Activated CD8-positive, alpha-beta memory T cell treated with anti-CD3 and anti-CD28 coated beads, Interleukin-2, amount 50 U/mL, for 4 hours (primary cell): ENCODE measurements at places on chromosomes 2 and 18.

DNA sequence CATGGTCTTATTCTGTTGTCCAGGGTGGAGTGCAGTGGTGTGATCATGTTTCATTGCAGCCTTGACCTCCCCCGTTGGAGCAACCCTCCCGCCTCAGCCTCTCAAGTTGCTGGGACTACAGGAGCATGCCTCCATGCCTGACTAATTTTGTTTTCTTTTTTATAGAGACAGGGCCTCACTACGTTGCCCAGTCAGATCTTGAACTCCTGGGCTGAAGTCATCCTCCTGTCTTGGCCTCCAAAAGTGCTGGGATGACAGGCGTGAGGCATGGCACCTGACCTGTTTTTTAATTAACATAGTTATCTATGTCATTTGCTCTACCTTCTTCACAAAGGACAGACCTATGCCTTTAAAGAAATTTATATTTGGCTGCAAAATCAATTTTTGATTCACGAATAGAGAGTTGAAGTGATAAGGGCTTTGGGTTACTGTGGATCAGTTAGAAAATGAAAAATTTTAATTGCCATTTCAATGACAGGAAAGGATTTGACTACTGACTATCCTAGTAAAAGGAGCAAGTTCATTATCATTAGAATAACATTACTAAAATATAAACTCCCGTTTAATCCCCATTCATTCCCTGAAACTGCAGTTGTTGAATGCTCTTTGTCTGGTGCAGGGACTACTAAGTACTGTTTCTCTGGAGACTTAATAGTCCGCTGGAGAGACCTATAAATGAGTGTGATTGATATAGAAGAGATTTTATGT, 3.7 kb downstream of the RNF138 start:
- no peak for DNase-seq

DNA sequence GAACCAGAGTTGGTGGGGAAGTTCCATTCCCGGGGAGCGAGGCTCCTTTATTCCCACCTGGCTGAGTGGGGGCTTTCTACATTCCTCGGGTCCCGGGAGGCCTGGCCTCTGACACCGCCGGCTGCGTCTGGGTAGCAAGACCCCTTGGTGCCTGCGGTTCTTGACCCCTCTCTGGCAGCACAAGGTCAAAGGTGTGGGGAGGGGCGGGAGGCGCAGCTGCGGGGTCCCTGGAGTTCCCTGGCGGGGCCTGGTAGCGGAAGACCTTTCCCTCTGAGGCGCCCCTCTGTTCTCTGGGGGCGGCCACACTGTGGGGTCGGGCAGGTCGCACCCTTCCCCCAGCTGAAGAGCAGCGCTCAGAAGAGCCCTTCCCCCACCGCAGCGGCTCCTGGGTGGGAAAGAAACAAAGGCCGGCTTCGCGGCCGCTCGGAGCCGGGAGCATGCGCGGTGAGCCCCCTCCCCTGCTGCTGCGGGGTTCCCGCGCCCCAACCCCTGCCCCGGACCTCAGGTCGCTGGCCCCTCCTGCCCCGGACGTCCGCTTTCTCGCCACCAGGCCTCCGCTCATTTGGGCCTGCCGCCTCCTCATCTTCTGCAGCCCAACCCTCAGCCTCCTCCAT, 146.3 kb downstream of the ANKRD44 start:
- DNase-seq, result no peak

DNA sequence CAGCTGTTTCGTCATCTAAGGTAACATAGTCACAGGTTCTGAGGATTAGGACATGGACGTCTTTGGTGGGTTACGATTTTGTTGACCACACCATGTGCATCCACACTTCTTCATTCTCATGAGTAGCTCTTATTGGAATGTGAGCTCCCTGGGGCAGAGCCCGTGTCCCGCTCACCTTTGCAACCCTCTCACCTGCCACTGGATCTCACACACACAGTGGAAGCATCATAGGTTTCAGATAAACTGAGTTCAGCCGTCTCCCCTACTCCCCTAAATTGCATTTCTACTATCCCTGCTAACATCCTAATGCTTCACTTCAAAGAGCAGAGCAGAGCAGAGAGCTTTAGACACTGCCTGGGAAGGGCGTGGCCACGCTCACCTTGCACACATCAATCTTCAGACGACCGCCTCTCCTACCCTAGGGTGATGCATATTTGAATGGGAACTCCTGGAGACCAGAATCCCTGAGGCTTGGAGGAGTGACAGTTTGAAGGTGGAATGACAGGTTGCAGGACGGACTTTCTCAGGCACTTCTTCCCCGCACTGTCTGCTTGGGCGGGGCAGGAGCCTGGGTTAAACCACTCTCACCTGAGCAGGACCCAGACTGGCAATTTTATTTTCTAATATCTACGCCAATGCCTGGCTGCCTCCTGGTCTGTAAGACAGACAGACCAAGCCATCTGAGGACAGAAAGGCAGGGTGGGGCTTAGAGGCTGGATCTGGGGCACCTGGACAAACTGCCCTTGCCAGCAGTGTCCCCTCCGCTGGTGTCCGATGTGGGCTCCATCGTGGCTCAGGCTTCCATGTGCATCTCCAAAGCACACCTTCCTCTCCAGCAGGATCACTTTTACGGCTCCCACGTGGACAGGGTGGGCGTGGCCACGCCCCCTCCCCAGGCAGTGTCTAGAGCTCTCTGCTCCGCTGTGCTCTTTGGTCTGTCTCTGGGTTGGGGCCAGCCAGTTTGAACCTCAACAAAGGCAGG, 229.5 kb upstream of the COPS8 start:
- DNase-seq, result no peak

- DNase-seq, result no peak
Observed at GRCh38 chr2:182043861-182044260, 58.2 kb downstream of the PPP1R1C start.

- DNase-seq, result no peak
Observed at GRCh38 chr18:22052405-22053105, 116.8 kb upstream of the GATA6 start.

- no peak for DNase-seq
Observed at GRCh38 chr2:170680172-170680941, 34.8 kb upstream of the SP5 start.

- DNase-seq, result no peak
Observed at GRCh38 chr2:149226790-149227189, 103.6 kb upstream of the LYPD6 start.

- DNase-seq, result peak; percentile 53
Observed at GRCh38 chr2:191218292-191218898, 26.8 kb upstream of the MYO1B start.

DNA sequence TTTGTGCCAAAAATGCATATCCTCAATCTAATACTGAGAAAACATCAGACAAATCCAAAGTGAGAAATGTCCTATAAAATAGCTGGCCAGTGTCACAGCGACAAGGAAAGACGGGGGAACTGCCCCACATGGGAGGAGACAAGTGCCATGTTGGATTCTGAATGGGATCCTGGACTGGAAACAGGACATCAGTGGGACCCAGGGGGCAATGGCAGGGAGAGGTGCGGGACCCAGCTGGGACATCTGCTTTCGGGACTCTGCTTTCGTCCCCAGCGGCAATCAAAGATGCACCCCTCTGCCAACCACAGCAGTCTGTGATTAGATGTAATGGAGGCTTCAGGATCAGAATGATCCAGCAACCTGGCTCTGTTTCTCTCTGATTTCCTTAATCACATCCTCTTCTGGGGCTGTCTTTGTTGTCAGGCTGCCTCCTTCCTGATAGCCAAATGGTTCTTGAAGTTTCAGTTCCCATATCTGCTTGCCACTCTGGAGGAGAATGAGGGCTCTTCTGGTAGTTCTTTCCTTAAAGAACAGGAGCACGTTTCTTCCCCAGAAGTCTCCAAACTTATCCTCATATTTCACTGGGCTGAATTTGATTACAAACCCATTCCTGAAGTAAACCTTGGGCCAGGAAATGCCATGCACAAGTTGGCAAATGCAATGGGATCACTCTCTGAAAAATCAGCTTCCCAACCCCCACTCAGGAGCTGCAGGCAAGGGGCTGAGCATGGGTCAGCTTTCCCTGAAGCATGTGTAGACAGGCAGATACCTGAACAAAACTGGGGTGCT, 13.6 kb upstream of the PROC start:
- DNase-seq, result no peak

- DNase-seq, result no peak
Observed at GRCh38 chr2:130765464-130765863, 10.1 kb downstream of the AMER3 start.

DNA sequence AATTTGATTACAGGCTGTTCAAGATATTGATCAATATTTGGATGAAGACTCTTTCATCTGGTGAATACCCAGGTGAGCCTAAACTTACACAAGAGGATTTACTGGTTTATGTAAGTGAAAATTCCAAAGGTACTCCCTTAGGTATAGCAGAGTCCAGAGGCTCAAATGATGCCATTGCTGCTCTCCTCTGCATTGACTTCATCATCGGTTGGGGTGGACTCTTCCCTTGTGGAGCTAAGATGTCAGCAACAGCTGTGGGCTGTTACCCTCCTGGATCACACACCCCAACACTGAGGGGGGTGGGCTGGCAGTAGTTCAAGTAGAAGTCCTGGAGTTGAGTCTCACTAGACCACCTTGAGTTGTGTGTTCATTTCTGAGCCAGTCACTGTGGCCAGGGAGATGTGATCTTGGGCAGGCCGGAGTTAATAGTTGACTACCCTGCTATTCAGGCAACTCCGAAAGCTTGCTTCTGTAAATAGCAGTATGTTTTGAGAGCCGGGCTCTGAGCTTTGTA, 236.9 kb downstream of the PTPRM start:
- DNase-seq, result no peak

DNA sequence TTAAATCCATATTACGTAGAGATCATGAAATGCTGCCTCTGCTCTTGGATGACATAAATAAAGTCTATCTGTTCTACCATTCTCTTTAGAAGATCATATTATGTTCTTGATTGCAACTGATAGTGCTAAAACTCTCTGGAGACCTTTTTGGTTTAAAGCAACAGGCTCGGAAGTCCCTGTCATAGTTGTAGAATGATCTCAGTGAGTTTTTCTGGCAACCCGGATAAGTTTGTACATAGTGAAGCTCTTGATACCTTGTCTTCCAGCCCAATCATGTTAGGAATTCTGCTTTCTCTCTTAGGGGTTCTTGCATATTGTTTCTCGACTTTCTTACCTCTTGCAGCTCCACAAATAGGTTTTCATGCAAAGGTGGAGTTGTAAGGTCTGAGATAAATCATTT, 156.1 kb downstream of the TTC27 start:
- DNase-seq, result no peak

DNA sequence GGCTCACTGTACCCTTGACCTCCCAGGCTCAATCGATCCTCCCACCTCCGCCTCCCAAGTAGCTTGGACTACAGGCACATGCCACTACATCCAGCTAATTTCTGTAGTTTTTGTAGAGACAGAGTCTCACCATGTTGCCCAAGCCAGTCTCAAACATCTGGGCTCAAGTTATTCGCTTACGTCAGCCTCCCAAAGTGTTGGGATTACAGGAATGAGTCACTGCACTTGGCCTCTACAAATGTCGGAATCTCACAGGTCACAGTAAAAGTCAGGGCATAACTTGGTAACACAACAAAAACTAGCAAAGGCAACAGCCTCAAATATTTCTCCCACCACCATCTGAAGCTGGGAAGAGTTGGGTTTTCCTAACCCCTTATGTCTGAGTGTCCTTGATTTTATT, 25.3 kb downstream of the SCG2 start:
- DNase-seq, result no peak

DNA sequence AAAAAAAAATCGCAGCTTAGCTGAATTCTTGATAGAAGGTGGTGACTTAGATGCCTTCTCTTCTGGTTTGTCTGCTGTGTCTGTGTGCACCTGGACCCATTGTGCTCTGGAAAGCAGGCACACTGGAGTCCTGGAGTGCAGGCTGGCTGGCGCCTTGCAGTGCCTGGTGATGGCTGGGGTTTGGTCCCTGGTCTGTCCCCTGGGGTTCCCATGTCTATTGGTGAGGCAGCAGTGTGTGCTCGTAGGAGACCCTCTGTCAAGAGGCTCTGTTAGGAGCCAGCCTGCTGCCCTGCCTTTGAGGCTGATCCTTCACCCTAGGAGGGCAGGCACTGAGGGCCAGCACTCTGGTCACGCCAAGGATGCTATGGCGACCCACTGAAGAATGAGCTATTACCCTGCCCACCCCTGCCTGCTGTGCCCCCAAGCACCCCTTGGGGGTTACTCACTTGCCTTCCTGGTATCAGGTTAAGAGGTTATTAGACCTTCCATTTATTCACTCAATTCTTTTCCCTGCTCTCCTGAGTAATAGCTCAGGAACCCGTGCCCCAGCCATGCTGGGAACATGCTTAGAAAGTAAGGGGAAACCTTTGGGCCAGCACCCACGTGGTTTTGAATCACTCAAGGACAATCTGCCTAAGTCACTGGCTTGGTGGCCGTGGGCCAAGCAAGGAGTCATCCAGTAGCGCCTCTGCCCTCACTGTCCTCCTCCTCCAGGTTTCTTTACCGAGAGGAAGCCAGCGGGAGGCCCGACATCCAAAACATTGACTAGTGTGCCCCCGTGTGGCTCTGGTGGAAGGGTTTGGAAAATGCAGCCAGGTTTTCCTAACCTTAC, 284.5 kb downstream of the PRKCE start:
- peak; percentile 24 for DNase-seq
